Activated T-helper 2 cell treated with anti-CD3 and anti-CD28 coated beads, Interferon-gamma antibody, Interleukin-2, Interleukin-4, amounts not matched to agents 10 μg/mL and 5 μg/mL and 100 μg/mL, durations not matched to agents 14 hours and 24 hours and 36 hours (primary cell): ENCODE measurements at places on chromosomes 16 and 17. TPM values are rescaled to one million over a fixed set of nuclear protein-coding genes. Genes with fewer than 3 reads are reported as not detected.

Gene ADGRG3
- not detected in 2 replicates for total RNA-seq

DNA sequence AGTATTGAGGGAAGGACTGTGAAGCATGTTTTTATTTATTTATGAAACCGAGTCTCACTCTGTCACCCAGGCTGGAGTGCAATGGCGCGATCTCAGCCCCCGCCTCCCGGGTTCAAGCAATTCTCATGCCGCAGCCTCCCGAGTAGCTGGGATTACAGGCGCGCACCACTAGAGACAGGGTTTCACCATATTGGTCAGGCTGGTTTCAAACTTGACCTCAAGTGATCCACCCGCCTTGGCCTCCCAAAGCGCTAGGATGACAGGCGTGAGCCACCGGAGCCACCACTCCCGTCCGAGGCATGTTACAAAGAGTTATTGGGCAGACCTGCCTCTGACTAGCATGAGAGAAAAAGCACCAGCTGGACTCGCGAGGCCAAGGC, 3.1 kb downstream of the MRPL12 start:
- DNase-seq, result no peak

Gene TMED6
- total RNA-seq, result 1.8 and 1.9 TPM in 2 replicates

DNA sequence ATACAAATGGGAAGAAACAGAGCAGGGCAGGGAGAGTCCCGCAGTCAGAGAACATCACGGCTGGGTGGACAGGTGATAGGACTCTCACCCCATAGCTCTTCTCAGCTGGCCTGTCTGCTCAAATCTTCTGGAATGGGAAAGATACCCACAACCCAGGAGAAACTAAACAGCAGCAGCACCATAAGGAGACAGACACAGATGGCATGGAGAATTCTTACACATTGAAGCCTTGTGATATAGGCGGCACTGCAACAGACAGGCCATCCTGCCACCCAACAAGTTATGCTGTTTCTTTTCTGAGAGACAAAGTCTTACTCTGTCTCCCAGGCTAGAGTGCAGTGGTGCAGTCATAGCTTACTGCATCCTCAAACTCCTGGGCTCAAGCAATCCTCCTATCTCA, 8.6 kb upstream of the ANKRD40CL start:
- no peak for DNase-seq

DNA sequence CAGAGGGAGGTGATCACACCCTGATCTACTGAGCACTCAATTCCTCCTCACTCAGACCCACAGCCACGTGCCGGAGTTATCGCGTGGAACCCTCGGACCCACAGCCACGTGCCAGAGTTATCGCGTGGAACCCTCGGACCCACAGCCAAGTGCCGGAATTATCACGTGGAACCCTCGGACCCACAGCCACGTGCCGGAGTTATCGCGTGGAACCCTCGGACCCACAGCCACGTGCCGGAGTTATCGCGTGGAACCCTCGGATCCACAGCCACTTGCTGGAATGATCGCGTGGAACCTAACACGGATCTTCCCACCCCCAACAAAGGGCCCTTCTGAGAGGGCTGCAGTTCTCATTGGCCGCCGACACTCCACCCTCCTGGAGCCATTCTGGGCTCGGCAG, 97.7 kb downstream of the PGS1 start:
- DNase-seq, result no peak

DNA sequence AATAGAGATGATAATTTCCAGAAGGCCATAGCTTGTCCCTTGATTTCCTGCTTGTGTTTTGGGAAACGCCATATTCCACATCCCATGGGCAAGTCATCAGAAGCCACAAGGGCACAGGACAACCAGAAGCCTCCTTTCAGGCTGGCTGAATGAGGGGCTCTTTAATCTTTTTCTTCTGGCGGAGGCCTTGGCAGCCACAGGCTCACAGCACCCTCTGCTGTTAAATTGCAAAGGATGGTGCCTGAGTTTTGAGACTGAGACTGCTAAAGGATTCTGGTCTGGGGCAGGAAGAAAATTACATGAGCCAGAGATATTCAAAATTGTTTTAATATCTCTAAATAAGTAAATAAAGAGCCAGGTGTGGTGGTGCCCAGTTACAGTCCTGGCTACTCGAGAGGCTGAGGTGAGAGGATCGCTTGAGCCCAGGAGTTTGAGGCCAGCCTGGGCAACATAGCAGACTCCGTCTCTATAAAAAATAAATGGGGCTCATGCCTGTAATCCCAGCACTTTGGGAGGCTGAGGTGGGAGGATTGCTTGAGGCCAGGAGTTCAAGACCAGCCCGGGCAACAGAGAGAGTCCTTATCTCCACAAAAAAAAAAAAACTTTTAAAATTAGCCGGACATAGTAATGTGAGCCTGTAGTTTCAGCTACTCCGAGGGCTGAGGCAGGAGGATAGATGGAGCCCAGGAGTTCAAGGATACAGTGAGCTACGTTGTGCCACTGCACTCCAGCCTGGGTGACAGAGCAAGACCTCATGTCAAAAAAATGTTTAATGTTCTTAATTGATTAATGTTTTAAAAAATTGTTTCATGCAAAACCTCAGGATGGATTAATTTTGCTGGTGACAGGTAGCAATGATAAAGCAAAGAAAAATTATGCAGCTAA, 26.3 kb downstream of the AARSD1 start:
- no peak for DNase-seq

Gene CHMP6
- 29.5 and 36.9 TPM in 2 replicates for total RNA-seq

Gene KRT9
- not detected in 2 replicates for total RNA-seq

DNA sequence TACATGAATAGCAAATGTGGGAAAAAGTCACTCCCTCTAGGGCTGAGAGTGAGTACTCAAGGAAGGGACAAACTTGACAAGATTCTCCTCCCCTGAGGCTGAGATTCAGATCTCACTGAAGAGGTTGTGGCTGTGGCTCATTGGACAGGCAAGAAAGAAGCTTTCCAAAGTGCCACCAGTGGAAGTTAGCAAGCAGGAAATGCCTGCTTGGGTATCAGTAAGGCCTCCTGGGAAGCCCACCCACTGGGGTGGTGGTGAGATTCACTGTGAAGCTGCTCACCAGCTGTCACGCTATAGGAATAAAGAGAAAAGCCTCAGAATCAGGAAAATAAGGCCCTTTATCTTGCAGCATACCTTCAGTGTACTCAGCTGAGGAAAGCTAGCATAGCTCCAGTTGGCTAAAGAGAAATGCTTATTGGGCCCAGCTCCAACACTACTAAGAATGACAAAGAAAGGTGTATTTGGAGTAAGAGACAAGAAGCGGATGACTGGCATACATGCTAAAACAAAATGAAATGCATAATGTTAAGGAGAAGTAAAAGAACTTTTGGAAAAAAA, 274.4 kb upstream of the TOM1L1 start:
- no peak for DNase-seq

GRCh38 chr17:42527932-42528331, 8.1 kb upstream of the NAGLU start:
- no peak for DNase-seq

GRCh38 chr17:44996304-44996703, 28.2 kb upstream of the C1QL1 start:
- DNase-seq, result no peak

Gene AANAT
- total RNA-seq, result 0.18 TPM in 1 of 2 replicates, not detected in the other

Gene FN3K
- 3.6 and 4.0 TPM in 2 replicates for total RNA-seq

Gene ANKFN1
- not detected in 2 replicates for total RNA-seq

Gene ALOX12B
- total RNA-seq, result 0.87 and 1.4 TPM in 2 replicates

DNA sequence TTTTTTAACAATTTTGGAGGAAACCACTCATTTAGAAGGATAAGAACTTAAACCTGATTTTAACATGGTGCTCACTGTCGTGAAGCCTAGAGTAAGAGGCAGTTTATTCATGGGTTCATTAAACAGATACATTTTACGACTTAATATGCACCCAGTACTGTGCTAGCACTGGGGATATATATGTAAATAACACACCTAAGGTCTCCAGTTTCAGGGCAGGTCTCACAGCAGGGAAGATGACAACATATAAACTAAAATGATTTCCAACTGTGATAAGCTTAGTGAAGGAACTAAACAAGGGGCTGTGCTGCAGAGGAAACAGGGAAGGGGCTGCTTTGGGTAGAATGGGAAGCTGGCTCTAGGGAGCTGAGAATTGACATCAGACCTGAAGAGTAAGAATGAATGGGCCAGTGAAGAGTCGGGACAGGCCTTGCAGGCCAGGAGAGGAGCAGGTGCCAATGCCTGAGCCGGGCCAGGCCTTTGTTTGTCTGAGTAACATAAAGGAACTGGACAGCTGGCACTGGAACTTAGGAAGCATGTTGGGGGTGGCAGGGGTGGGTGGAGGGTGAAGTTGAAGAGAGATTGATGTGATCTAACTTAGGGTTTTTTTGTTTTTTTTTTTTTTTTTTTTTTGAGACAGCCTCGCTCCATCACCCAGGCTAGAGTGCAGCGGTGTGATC, 12.1 kb downstream of the NT5M start:
- DNase-seq, result no peak

DNA sequence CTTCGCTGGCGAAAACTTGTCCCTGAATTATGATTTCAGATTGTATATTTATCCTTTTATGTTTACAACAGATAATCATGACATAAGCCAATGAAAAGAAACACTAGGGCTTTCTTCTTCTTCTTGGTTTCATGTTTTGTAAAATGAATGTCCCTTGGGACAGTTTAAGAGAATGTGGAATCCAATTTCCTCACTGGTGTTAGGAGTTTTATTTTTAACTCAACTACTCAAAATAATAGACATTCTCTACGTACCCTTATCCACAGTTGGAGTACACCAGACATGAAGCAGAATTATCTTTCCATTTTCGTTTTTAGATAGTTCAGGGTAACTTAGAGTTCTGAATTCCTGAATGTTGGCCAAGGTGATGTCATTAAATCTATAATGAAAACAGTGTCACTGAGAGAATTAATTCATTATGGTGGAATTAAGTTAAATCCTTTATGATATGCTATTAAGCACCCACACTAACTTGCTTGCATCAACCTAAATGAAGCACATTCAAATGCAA, 43.4 kb downstream of the IRX6 start:
- DNase-seq, result no peak

Gene KRTAP4-3
- not detected in 2 replicates for total RNA-seq

DNA sequence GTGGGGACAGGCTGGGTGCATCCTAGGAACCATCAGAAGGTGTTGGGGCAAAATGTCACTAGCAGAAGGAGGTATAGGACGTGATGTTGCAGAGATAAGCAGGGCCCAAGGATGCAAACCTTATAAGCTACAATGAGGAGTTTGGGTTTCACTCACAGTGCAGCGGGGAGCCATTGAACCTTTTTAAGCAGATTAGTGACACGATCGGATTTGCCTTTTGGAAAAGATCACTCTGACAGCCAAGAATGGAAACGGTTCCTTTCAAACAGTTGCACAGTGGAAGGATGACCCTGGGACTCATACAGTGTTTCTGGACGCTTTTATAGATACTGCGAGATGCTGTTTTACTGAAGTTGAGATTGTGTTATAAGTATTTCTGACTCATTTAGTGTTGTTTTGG, 131.8 kb upstream of the CACNG3 start:
- no peak for DNase-seq

DNA sequence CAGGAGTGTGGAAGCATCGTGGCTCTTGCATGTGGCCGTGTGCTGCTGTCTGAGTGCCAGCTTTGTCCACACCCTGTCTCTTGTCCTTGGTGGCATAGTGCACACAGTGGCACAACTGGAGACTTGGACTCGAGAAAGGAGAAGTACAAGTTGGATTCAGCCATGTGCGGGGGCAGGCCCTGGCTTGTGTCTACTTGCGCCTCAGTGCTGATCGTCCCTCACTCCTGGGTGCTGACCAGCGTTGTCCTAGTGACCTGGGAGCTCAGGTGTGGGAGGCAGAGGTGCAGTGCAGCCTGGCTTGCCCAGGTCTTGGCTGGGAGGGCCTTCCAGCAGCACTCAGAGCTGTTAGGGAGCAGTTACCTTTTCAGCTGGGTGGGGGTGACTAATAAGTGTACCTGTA, 20.6 kb downstream of the MPRIP start:
- DNase-seq, result no peak

GRCh38 chr17:624341-624860, 90.2 kb downstream of the VPS53 start:
- DNase-seq, result no peak

Gene ARL4D
- total RNA-seq, result 4.0 and 4.9 TPM in 2 replicates

Gene RNF222
- total RNA-seq, result not detected in 2 replicates

DNA sequence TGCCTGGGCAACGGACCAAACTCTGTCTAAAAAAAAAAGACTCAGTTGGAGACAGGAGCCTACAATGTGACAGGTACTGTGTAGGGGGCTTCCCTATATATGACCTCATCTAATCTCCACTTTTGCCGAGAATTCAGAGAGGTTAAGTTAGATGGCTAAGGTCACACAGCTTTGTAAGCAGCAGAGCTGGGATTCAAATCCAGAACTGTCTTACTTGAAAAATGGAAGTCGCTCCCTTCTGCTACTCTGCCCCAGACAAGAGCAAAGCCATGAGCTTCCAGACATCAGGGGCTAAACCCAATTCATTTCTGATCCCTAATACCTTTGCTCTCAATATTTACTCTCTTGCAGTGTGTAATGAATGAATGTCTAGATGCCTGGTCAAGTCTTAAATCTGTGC, 41.5 kb upstream of the ABCC12 start:
- DNase-seq, result no peak

Gene ORMDL3
- 66.1 and 74.3 TPM in 2 replicates for total RNA-seq

Gene KCNH6
- not detected in 2 replicates for total RNA-seq

Gene KRTAP9-2
- total RNA-seq, result not detected in 2 replicates

Gene LDHD
- 0.41 TPM in 1 of 2 replicates, not detected in the other for total RNA-seq

Gene ABAT
- total RNA-seq, result 22.5 and 24.2 TPM in 2 replicates

GRCh38 chr17:52986056-52986662, 827.6 kb upstream of the CA10 start:
- DNase-seq, result no peak

Gene SRP68
- total RNA-seq, result 188 and 194 TPM in 2 replicates

Gene OTOP3
- total RNA-seq, result not detected in 2 replicates

Gene IGFALS
- total RNA-seq, result not detected in 2 replicates

Gene COL1A1
- 13.9 and 15.5 TPM in 2 replicates for total RNA-seq

DNA sequence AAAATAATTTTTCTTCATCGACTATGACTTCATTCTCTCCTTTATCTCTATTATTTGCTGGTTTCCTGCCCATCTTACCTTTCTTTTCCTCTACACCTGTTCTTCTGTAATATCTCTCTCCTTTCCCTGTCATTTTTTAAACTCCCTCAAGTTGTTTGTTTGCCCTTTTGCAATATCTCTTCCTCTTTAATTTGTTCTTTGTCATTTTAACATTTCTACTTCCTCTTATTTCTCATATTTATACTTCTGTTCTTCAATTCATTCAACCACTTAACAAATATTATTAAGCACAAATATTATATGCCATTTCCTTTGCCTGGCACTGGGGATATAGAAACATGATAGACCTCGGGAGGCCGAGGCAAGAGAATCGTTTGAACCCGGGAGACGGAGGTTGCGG, 22.6 kb downstream of the MAP3K3 start:
- no peak for DNase-seq

DNA sequence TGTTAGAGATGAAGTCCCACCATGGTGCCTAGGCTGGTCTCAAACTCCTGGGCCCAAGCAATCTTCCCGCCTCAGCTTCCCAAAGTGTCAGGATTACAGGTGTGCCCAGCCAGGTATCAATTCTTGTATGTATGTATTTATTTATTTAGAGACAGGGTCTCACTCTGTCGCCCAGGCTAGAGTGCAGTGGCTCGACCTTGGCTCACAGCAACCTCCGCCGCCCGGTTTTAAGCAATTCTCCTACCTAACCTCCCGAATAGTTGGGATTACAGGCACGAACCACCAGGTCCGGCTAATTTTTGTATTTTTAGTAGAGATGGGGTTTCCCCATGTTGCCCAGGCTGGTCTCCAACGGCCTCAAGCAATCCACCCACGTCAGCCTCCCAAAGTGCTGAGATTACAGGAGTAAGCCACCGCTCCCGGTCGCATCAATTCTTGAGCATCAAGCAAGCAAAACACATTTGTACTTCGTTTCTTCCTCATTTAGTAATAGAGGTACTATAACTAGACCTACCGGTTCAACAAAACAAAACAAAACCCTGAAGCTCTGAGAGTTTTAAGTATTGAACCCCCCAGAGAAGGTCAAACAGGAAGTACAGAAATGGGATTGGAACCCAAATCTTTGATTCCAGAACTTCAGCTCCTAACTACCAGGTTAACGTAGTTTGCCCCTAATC, 1.0 kb upstream of the ZNF500 start:
- DNase-seq, result no peak
